Lower lobe of right lung (tissue), 2 donors: ENCODE measurements at places on chromosomes 11 and 22.

- no peak for DNase-seq
Measured at GRCh38 chr11:71284525-71285092, 32.2 kb upstream of the SHANK2 start.

GRCh38 chr22:31630331-31631329 is 31.4 kb downstream of the PISD start:
- DNase-seq: peak; percentile 93

DNA sequence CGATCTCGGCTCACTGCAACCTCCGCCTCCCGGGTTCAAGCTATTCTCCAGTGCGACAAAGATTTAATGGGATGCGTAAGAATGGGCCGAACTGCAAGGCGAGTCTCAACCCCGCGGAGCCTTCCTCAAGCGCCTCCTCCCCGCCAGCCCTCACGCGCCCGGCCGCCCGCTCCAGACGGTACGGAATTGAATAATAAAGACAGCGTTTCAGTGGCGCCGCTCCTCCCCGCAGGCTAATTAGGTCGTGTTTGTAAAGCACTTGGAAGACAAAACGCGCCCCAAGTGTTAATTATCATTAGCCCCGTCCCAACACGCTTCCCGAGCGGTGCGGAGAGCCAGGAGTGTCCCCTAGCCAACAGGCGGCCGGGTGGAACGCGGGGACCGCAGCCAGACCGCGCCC is 192.0 kb downstream of the BUD13 start:
- DNase-seq: no peak

- no peak for DNase-seq
Measured at GRCh38 chr11:60085909-60086308, 2.6 kb upstream of the MS4A2 start.

- no peak for DNase-seq
Measured at GRCh38 chr22:29060251-29060869, 1.3 kb downstream of the C22orf31 start.

- DNase-seq: no peak
Measured at GRCh38 chr11:47992959-47993820, 12.8 kb downstream of the PTPRJ start.

GRCh38 chr11:45489281-45489905 is 176.0 kb downstream of the CHST1 start:
- no peak for DNase-seq

DNA sequence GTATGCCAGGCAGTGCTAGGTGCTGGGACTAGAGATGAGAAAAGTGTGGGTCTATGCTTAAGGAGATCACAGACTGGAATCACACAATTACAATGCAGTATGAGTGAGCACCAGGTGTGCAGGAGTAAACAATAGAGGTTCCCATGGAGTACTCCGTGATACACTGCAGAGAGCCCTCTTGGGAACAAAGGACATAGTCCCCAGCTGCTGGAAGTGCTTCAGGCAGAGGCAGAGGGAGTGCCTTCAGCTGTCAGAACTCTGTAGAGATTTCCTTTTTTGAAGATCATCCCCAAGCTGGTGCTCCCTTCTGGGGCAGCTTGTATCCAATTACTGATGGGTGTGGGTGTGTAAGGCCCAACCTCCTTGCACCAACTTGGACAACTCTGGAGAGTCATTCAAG is 143.5 kb upstream of the PLET1 start:
- DNase-seq: no peak

- DNase-seq: no peak
Measured at GRCh38 chr22:29456211-29456671, 17.9 kb downstream of the RFPL1 start.

DNA sequence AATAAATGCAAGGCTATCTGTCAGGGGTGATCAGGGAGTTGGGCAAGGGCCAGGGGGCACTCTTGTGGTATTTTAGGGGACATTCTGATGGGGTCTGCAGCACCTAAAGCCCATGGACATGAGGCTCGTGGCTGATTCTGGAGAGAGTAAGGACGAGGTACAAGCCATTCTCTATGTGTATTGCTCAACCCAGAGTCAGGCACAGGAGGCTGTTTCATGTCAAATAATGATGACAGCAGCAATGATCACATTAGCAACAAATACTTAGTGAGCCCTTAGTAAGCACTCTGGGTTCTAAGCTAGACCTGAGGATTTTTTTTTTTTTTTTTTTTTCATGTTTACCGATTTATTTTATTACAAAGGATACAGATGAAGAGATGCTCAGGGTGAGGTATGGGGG is 83.5 kb upstream of the THY1 start:
- DNase-seq: no peak

- DNase-seq: no peak
Measured at GRCh38 chr11:9206496-9206895, 58.7 kb downstream of the DENND5A start.

DNA sequence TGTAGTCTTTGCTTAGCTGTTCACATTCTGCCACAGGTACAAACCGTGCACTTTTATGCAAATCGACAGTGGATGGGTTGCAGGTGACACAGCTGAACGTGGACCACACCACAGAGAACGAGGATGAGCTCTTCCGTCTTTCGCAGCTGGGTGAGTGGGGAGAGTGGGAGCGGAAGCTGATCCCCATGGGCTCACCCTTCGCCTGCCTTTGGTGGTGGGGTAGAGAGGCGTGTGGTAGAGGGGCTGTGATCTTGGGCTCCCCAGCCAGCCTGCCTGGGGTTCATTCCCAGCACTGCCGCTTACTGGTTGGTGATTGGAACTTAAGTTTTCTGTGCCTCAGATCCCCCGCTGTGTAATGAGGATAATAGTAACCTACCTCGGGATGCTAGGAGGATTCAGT is 19.1 kb downstream of the TAB1 start:
- no peak for DNase-seq

- DNase-seq: no peak
Measured at GRCh38 chr11:95284057-95285052, 53.4 kb upstream of the SESN3 start.

GRCh38 chr11:77726524-77726923 is 88.9 kb upstream of the CLNS1A start:
- DNase-seq: no peak

DNA sequence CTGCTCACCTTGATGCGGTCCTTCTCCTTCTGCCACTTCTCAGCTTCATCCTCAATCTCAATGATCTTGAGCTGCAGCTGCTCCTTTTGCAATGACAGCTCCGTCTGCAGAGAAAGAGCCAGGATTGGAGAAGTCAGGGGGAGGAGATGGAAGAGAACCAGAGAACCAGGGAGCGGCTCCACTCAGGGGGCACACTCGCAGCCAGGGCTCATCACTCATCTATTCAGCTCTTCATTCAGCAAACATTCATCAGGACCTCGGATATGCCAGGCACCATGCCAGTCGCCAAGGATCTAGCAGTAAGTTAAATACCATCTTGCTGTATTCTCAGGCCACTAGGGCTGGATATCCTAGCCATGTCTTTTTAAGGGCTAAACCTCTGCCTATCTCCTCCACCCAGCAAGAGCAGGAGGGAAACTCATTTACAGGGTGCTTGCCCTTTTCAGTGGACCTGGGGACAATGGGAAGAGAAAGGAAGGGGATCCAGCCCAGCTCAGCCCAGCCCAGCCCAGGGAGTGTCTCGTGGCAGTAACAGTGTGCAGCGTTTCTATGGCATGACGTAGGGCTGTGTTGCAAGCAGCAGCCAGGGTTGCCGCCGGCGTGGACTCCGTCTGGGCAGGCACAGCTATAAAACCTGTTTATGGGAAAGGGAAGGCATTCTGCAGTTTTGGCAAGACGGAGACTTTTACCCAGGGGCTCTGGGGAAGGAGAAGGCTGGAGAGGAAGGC is 9.4 kb downstream of the TRIM29 start:
- peak; percentile 60 for DNase-seq

GRCh38 chr11:76617553-76618265 is 52.8 kb downstream of the LRRC32 start:
- no peak for DNase-seq

DNA sequence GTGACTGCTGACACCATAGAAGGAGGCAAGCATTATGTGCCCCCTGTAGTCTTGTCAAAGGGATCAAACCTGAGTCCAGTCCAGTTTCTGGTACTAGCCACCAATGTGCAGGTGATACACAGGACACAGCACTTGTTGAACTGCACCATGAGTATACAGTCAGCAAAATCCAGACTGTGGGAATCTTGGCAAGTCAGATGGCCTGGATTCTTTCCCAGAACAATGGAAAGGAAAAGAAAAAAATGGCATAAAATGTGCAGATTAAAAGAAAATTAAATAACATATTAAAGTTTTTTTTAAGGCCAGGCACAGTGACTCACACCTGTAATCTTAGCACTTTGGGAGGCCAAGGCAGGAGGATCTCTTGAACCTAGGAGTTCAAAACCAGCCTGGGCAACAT is 16.8 kb downstream of the CRY2 start:
- DNase-seq: no peak

DNA sequence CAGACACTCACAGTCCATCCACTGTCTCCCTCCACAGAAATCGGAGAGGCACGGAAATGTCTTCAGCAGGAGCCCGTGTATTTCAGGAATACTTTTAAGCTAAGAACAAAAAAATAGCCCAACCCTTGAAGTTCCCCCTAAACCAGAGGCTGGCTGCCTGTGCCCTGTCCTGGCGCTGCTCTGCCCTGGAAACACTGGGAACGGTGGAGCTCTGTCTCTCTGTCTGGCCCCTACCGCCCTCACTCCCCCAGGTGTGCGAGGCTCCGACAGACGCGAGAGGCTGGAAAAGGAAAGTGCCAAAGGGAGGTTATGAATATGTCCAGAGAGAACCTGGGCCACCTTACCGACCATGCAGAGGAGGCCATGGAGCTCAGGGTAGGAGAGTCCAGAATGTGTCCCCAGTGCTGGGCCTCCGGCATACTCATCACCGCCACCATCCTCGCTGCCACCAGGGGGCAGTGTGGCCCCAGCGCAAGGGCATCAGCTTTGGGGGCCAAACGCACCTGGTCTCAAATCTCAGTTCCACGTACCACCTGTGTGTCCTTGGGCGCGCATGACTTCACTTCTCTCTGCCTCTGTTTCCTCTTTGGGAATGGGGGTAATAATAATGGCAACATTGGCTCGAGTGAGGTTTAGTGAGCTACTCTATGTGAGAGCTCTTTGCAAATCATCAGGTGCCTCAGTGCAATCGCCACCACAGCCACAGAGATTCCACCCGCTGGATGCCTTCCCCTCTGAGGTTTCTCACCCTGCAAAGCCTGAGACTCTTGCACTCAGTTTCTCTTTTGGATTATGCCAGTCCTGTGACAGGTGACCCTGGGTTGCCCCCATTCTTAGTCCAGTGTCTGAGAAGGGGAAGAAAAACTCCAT is 10.4 kb upstream of the SLCO2B1 start:
- peak; percentile 78 for DNase-seq
